ENCODE measurements at places on chromosomes 5 and 9.

DNA sequence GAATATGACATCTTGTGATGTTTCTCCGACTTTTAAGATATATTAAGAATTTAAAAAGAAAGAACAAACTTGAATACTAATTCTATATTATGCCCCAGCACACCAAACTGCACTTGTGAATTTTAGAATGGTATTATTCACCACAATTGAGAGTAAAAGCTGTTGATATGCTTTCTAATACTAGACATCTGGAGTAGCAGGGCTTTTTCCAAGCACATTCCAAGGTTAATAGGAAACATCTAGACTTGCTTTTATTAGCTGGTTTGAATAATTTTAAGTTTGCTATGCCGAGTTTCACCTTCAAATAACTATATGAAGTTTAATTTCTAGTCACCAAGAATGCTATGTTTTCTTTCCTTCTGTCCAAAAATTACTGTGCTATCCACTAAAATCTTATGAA lies 13.5 kb downstream of the NREP start:
- DNase-seq: no peak

DNA sequence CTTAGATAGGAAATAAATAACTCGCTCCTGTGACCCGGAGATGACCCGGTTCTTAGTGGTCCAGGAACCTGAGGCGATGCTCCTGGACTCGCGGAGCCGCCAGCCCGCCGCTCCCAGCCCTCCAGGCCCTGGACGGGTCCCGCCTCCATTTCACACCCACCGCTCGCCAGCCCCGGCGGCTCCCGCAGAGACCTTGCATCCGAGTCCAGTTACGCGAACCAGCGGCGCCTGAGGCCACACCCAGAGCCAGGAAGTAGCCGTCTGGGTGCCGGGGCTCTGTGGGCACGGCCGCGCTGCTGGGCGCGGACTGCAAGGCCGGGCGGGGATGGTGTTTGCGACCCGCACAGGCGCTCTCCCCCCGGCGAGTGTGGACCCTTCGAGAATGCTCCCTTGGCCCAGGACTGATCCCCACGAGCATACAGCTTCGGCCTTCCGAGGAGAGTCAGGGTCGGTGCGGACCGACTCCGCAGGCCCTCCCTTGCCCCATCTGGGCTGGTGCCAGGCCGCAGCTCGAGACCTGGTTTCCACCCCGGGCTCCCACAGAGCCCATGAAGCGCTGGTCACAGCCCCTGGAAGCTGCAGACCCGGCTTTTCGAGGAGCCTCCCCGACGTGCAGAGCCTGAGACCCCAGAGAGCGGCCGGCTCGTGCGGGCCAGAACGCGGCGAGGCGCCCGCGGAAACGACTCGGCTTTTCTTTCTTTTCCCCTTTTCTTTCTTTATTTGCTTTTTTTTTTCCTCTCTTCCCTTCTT lies 5.2 kb upstream of the BARX1 start:
- DNase-seq: no peak

DNA sequence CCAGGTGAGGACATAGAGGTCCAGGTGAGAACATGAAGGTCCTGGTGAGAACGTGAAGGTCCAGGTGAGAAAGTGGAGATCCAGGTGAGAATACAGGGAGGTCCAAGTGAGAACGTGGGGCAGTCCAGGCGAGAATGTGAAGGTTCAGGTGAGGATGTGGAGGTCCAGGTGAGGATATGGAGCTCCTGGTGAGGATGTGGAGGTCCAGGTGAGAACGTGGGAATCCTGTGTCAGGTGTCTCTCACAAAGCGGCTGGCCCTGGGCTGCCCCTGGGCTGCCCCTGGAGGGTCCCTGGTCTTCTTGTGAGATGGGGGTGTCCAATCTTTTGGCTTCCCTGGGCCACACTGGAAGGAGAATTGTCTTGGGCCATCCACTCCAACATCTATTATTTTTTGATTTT lies 133.4 kb downstream of the MRPL36 start:
- DNase-seq: no peak

GRCh38 chr5:171617817-171618591 lies 167.6 kb upstream of the SMIM23 start:
- no peak for DNase-seq

DNA sequence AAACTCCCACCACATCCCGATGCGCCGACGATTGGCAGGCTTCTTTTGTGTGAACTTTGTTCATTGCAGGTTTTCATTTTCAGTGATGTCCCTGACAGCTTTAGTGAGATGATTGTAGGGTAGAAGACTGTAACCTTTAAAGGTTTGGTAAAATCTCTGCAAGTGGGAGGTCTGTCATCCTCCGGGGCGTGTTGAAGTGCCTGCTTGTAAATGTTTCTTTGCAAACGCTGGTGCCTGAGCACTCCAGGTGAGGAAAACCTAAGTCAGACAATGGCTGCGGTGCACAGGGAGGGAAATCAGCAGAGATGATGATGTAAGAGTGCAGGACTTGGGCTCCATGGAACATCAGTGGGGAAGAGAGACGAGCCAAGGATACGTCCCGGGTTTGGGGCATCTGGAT lies 228.1 kb downstream of the DRD1 start:
- no peak for DNase-seq

DNA sequence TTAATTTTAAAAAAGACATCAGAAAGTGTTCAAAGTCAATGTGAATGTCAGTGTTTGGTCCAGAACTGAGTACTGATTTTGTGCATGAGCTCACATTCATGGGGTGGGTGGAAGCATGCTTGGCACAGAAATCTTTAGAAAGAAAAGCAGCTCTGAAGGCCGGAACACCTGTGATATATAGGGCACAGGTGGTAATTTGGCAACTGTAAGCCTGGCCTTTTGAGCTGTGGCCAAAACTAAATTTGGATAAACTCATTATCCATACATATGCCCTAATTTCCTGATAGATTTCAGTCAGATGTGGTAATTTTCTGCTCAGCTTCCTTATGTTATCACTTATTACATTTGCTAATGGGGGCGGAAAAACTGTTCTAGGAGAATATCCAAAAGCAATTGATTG lies 211.4 kb downstream of the HCN1 start:
- DNase-seq: no peak

DNA sequence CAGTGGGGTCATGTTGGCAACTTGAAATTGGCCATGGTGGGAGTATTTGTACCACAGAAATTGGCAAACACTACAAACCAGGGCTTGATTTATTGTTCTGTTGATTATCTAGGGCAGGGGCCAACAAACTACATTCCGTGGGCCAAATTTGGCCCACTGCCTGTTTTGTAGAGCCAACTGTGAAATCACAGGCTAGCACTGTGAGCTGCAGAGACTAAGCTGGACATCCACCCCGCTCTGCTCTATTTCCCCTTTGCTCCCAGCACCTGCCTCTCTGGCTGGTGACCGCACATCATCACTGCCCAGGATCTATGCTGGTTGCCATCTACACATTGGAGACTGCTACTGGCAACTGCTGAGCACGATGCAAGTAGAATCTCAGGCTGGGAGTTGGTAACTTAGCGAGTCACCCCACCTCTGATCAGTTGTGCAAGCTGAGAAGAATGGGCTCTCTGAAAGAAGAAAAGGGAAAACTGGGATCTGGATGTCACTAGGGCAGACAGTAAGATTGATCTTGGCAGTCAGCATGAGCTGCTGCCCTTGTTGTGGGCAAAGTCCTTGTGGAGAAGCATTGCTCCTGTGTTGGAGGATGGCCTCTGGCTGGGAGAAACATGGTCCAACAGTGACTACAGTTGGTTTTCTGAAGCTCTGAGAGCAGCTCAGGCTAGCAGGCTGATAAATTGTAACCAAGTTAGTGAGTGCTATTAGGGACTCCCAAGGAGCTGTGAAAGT lies 144.7 kb upstream of the RAD23B start:
- no peak for DNase-seq

DNA sequence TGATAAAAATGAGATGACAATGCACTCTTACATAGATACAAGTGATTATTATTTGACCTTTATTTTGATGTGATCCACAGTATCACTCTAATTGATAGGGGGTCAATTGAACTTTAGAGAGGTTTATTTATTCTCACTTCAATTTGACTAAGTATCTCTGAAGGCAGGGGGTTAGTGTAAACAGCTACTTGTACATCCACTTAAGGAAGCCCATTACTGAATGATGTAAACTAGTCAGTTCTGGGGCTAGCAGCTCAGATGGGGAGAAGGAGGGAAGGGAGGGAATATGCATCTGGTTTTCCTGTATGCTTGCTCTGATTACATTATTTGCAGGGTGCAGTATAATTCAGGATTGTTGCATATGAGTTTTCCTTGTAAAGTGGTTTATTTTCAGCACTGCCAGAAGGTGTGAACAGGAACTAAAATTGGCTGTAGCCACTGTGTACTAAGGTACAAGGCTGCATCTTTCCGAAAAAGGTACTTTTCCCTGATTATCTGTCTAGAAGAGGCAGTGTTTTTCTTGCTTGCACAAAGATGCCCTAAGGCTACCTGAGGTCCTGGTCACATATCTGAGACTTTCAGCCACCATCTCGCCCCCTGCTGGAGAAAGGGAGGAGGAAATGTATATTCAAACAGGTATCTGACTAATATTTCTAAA lies 51.2 kb downstream of the MRPS27 start:
- DNase-seq: peak; percentile 12

- no peak for DNase-seq
These were observed 58.8 kb downstream of the C9orf153 start for GRCh38 chr9:86200599-86201162.

- peak; percentile 38 for DNase-seq
These were observed 130.0 kb downstream of the SEMA6A start for GRCh38 chr5:116444373-116445295.

GRCh38 chr5:6274846-6275543 lies 103.4 kb downstream of the MED10 start:
- no peak for DNase-seq

- no peak for DNase-seq
These were observed 2.8 kb upstream of the IL33 start for GRCh38 chr9:6212722-6213375.

- no peak for DNase-seq
These were observed 295.6 kb downstream of the PDE4D start for GRCh38 chr5:59597690-59598546.

DNA sequence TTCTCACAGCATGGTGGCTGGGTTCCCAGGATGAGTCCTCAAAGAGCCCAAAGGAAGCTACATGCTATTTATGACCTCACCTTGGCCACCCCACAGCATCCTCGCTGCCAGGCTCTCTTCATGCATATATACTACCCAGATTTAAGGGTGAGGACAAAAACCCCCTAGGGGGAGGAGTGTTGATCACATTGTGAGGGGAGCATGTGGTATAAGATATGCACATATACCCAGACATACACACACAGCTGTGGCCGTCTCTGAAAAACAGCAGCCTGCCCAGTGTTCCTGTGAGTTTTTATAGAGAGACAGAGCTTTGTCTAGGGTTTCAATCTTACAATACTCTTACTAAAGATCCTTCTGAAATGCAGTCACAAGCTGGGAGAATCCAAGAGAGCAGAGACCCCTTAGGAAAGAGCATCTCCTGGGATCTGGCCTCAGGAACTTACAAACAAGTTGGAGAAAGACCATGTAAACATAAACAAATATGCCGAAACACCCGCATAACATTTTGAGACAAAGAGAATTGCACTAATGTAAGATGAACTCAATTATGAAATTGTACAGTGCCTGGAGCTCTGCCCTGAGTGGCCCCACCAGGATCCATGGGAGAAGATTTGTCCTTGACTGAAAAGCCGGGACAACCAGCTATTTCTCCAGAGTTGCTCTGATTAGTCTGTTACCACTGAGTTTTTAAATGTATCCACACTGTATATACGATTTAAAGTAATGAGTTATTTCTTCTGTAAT lies 146.4 kb downstream of the GADD45G start:
- no peak for DNase-seq

- no peak for DNase-seq
These were observed 13.8 kb downstream of the ST8SIA4 start for GRCh38 chr5:100889165-100889743.

GRCh38 chr5:38783011-38783561 lies 62.7 kb upstream of the OSMR start:
- peak; percentile 99 for DNase-seq

GRCh38 chr9:122816163-122816867 lies 12.1 kb downstream of the PDCL start:
- no peak for DNase-seq

DNA sequence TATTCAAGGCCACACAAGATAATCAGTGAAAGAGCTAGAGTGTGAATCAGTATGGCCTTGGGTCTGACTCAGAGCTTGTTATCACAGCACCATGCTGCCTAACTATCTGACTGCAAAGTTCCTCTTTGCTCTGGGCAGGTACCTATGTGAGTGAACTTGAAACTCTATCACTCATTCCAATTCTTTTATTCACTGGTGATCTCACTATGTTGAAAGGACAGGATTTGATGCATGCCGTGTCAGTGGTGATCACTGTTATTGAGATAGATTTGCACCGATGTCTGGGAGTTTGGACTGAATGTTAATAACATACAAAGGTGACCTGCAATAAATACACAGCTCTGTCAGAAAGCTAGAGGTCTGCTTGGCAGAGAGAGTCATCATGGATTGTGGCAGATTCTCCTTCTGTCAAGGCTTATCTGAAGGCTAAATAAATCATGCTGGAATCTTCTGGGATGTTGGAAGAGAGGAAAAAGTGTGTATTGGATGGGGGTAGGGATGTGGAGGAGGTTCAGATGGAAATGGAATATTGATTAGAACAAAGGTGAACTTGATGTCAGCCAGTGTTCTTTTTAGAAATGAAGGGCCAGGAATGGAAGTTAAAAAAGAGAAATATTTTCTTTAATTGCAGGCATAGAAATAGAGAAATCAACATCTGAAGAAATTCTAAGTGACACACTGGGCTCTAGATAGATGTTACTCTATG lies 91.8 kb upstream of the TNC start:
- no peak for DNase-seq

DNA sequence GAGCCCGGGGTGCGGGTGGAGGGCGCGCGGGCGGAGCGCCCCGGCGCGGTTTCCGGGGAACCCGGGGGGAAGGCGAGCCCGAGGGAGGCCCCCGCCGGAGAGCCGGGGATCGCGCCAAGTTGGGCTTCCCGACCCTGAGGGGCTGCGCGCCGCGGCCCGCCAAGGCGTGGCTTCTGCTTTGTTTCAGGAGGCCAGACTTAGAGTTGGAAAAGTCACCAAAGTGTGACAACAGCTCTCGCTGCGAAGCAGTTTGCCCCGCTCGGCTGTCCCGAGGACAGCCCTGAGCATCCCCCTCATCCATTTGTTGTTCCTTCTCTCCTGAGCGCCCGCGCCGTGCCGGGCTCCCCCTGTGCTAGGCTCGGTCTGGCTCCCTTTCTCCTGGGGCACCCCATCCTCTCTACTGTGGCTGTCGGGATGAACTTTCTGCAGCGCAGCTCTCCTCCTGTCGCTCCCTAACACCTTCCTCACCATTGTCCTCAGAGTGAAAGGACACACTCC lies 410 bp downstream of the GLIPR2 start:
- no peak for DNase-seq

- DNase-seq: peak; percentile 17
These were observed 88.0 kb downstream of the ARL15 start for GRCh38 chr5:54222336-54222735.

DNA sequence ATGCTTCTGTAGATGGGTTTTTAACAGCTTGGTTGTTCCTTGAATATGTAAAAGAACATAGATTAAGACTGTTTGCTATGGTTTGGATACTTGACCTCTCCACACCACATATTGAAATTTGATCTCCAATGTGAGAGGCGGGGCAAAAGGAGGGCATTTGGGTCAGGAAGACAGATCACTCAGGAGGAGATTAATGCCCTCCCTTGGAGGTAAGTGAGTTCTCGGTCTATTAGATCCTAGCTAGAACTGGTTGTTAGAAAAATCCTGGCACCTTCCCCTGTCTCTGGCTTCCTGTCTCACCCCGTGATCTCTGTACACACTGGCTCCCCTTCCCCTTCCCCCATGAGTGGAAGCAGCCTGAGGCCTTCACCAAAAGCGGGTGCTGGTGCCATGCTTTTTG lies 281.1 kb upstream of the ANKRD55 start:
- peak; percentile 16 for DNase-seq
